CD4-positive, alpha-beta T cell treated with Interferon gamma for 1 hour (primary cell): ENCODE measurements at places on chromosomes 3 and 15.

DNA sequence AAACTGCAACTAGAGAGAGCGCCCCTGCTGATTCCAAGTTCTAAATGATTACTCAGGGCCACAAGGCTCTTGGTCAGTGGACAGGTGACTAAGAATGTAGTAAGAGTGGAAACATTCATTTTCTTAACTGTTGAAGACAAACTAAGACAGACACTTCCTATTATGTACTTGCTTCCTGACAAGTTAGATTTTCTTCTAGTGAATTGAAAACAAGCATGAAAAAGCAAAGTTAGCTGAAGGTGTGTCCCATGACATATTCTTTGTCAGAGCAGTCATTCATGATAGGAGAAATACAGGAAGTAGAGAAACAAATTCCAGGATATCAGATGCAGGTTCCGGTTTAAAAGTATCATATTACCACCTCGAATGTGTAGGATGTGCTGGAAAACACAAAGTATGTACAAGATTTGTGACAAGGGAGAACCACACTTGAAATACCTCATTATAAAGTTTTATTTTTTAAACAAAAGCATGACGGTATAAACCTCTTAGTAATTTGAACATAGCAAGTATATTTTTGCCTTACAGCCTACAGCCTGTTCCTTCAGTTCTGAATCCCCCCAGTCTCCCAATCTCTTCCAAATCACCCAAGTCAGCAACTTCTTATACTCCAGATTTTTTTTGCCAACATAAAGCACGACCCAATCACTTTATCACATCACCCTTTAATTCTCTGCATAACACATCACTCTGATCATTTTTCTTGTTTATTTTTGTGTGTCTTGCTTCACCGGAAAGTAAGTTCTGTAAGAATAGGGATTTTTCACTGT lies 6.2 kb downstream of the TSPAN3 start:
- no peak for DNase-seq

- no peak for DNase-seq
These were observed 8.7 kb upstream of the EPHB3 start for GRCh38 chr3:184552863-184553262.

GRCh38 chr3:77718311-77718710 lies 678.4 kb downstream of the ROBO2 start:
- DNase-seq, result no peak

DNA sequence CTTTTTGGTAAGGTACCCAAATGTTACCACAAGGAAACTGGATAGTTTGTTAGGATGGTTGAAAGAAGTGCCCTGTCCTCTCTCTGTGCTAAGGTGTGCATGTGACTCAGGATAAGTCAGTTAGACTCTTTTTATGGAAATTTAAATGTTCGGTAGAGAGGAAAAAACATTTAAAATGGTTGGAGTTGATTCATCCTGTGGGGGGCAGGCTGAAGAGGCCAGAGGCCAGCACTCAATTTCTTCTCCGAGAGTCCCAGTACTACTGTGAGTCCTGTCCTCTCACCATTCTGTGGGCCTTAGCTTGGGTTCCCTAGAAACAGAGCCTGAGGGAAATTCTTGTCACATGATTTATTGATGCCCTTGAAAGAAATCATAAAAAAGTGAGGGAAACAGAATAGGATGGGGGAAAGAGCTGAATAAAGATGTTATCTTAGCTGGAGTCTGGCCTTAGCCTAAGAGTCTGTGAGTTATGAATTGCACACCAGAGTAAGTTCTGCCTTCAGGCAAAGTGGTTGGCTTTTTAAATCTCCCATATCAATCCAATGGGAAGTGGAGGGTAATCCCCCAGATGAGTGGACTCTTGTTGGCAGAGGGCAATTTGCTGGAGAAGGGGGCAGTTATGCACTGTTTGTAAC lies 106.5 kb upstream of the GALNT15 start:
- no peak for DNase-seq

DNA sequence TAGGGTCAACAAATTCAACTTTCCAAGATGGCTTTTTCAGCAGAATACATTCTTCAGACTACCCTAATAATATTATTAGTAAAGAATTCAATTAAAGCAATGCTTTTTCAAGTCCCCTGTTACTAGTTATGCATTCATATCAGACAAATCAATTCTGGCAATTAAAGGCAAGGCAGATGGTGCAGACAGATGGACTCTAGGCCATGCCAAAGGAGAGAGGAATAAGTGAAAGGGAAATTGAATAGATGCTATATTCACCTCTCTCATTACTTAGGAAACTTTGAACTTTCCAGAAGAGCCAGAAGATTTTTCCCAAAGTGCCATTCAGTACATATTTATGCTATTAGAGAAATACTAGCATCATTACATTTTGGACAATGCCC lies 487.7 kb upstream of the RASGRP1 start:
- no peak for DNase-seq

DNA sequence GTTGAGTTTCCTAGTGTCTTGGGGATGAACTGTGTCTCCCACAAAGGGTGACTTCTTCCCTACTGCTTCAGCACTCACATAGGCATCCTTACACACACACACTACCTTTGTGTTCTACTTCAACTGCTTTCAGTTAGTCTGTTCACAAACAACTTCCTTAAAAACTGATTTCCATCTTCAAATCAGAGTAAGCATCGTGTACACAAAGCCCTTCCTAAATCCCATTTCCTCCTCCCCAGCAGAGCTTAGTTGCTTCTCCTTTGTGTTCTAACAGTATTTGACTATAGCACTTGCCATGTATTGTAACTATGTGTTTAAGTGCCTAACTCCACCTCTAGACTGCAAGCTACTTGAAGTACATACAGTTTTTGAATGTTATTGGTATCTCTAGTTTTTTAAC lies 71.7 kb downstream of the TNIK start:
- no peak for DNase-seq

GRCh38 chr3:168575750-168576149 lies 480.0 kb upstream of the GOLIM4 start:
- DNase-seq, result no peak

- no peak for DNase-seq
These were observed 104.5 kb upstream of the SATB1 start for GRCh38 chr3:18529631-18530030.

DNA sequence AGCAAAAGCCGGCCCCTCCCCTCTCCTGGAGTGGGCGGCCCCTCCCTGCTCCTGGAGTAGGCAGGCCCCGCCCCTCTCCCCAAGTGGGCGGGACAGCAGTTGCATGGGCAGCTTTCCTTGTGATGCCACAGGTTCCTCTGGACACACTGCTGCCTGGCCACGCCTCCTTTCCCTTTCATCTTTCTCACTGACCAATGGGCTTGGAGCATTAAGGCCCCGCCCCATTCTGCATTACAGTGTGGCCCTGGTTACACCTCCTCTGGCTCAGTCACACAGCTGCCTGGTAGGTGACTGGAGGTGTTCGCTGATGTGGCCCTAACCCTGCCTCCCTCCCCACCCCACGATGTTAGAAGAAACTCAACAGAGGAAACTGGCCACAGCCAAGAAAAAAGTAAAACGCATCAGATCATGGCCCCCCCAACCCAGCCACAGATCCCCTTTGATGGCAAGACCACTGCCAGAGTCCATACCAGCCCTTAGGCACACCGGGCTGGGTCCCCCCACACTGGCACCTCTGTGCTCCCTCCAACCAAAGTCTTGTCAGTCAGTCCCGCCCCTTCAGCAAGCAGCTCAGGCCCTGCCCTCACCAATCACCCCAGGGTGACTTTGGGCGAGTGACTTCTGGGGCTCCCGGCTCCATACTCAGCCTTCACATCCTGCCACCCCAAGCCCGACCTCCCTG lies 84.3 kb downstream of the ADAMTS7 start:
- peak; percentile 4 for DNase-seq

DNA sequence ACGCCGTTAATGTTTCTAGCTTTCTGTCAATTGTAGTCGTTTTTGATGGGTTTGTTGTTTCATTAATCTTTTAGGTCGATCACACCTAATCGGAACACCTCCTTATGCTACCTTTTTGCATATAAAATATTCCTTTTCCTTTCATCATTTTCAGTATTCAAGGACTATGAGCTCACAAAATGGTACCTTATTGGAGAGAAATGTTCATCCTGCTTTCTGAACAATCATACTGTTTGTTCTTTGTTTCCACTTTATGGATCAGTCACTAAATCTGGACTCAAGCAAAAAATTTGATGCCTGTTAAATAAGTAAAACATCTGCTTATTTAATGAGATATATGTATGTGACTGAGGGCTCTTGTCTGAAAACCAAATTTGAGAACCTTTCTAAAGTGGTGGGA lies 1.1 kb downstream of the KIF15 start:
- no peak for DNase-seq

GRCh38 chr3:68874551-68875348 lies 57.6 kb downstream of the TAFA4 start:
- no peak for DNase-seq

DNA sequence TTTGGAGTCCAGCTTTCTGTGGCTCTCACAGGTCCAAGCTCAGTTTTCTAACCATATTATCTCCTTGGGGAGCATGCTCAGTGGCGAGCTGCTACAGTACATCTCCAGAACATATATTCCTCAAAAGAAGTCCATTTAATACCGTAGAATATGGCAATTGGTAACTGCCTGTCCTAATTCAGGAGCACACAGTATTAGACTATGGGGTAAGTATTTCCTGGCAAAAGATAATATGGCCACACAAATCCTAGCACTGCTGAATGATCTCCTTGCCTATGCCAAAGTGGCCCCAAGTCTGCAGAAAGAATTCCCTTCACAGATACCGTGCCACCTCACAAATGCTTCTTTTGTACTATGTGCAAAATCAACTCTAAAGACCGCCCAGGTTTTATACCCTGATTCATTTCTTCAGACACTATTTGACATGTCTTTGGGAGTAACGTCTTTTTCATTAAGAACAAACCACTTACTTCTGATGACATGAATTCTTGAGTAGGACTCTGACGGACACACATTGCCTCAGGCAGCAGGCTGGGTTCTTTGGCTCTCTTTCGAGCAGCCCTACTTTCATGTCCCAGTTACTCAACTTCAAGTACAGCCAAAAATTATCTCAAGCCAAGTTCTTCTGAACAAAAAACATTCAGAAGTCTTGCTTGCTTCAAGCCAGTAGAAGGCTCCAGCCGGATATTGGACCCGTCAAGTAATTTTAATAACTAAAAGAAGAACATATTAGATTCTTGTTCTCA lies 368.3 kb upstream of the DCBLD2 start:
- no peak for DNase-seq
